ENCODE measurements at places on chromosomes 12 and 14.

DNA sequence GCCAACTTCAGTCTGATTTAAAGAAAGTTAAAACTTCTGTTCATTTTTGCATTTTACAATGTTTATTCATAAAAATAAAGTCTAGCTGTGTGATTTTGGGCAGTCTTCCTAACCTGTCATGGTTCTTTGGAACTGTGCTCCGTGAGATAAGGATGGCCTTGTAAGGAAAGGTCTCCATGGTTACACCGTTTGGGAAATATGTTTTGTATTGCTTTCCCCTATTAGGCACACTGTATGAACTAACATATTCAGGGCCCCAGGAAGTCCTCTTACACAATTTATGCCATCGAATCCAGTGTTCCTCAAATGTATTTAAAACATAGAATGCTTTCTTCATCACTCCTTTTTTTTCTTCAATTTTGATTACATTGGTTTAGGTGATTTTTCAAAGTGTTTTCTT lies 54.5 kb downstream of the APAF1 start:
- DNase-seq = no peak

GRCh38 chr14:80768646-80769045 lies 172.9 kb downstream of the CEP128 start:
- no peak for DNase-seq

DNA sequence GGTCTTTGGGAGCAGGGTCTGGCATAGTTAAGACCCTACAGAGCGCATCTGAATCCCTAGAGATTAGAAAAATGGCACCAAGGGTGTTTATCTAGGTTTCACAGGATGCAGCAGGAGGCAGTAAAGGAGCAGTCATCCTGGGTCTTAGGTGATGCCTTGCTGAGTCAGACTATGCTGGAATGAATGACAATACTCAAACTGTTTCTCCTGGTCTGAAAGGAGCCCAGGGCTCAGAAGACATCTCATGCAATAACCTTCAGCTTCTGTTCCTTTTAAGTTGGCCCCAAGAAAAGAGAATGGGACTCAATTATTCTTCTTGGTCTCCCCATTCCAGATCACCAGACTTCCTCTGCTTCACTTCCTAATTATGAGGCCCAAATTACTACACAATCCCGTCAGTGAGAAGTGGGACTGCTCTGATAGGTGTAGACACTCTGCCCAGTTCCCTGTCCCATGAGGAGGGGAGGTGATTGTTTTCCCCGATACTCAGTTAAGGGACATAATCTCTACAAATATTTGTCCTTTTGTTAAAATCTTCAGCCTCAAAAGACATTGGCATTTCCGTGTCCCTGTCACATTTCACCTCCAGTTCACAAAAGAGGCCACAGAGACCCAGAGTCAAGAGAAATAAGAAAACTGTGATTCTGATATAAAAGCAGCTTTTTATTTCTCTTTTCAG lies 14.8 kb upstream of the APOF start:
- DNase-seq = no peak

DNA sequence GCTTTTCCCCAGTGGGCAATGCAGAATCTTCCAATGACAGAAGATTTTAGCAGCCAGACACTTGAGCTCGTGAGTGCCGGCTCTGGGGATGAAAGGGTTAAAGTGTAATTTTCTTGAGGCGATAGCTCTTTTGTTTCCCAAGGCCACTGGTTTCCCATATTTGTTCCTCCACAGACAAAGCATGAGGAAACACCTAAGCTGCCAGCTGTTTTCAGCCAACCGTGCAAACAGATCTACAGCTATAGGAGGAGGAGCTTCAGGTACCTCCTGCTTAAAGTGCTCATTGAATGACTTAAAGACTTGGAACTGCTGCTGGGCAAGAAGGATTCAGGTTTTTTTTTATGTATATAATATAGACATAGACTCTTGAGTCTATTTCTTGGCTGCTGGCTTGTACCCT lies 1311.5 kb downstream of the TMEM121 start:
- no peak for DNase-seq

DNA sequence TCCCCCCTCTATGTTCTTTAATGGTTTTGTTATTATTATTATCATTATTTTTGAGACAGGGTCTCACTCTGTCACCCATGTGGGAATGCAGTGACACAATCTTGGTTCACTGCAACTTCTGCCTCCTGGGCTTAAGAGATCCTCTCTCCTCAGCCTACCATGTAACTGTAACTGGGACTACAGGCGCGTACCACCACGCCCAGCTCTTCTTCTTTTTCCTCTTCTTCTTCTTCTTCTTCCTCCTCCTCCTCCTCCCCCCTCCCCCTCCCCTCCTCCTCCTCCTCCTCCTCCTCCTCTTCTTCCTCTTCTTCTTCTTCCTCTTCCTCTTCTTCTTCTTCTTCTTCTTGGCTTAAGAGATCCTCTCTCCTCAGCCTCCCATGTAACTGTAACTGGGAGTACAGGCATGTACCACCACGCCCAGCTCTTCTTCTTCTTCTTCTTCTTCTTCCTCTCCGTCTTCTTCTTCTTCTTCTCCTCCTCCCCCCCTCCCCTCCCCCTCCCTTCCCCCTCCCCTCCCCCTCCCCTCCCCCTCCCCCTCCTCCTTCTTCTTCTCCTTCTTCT lies 5.4 kb upstream of the KRT7 start:
- DNase-seq = no peak

Data from cerebellar nuclear complex (tissue), 1 donor.